ENCODE measurements at places on chromosomes 5 and 9.

DNA sequence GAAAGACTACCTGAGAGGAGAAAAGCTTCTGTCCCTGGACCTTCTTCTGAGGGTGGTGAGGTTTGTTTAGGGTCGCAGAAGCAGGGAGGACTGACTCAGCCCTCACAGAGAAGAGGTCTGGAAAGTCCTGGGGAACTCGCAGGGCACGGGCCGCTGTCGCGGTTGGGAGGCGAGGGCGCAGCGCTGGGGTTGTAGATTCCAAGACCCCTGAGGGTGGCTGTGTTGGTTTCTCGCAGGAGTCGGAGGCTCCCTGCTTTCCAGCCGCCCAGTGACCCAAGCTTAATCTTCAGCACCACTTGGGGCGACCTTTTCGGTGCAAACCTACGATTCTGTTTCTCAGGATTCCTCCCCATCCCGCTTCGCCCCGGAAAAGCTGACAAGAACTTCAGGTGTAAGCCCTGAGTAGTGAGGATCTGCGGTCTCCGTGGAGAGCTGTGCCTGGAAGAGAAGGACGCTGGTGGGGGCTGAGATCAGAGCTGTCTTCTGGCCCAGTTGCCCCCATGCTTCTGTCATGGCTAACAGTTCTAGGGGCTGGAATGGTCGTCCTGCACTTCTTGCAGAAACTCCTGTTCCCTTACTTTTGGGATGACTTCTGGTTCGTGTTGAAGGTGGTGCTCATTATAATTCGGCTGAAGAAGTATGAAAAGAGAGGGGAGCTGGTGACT, 482 bp downstream of the SLC27A6 start:
- DNase-seq = no peak

- no peak for DNase-seq
Observed at GRCh38 chr5:83000428-83000827, 76.8 kb downstream of the TMEM167A start.

GRCh38 chr5:178392931-178393394, 160.4 kb upstream of the PHYKPL start:
- DNase-seq = peak; percentile 96

DNA sequence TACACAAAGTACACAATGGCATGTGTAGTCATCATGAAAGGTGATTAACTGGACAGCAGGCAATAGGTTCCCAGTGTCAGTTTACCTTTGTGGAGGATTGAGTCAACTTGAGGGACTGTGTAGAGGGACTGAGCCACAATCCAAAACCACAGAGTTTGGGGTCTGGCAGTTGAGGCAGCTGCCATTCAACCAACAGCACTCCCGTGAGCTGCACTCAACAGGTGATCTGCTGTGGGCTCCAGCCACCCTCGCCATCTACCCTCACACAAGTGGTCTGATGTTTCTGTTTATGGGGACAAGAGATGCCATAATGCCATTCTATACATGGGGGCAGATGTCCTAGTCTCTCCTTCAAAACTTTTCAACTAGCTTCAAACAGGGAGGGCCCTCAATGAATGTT, 2.9 kb upstream of the DELE1 start:
- DNase-seq = no peak

DNA sequence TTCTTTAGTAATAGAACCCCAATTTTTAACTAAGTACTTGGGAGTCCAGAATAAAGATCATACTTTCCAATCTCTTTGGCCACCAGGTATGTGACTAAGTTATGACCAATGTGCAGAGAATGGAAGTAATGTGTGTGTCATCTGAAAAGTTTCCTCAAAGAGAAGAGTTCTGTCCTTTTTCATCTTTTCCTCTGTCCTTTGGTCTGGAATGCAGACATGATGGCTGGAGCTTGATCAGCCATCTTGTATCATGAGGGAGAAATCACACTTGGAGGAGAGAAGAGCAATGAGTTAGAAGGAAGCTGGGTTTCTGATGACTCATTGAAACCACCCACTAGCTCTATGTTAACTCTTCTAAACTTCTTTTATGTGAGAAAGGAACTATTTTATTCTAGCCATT, 5.5 kb upstream of the CPEB4 start:
- DNase-seq = no peak

GRCh38 chr5:132257131-132258101, at the start of gene PDLIM4:
PDLIM4 (plus strand) TSS chr5:132257696; CDS start chr5:132257735, 39 bp downstream.
- no peak for DNase-seq

GRCh38 chr5:80070338-80071056, 35.3 kb downstream of the THBS4 start:
- DNase-seq = no peak

DNA sequence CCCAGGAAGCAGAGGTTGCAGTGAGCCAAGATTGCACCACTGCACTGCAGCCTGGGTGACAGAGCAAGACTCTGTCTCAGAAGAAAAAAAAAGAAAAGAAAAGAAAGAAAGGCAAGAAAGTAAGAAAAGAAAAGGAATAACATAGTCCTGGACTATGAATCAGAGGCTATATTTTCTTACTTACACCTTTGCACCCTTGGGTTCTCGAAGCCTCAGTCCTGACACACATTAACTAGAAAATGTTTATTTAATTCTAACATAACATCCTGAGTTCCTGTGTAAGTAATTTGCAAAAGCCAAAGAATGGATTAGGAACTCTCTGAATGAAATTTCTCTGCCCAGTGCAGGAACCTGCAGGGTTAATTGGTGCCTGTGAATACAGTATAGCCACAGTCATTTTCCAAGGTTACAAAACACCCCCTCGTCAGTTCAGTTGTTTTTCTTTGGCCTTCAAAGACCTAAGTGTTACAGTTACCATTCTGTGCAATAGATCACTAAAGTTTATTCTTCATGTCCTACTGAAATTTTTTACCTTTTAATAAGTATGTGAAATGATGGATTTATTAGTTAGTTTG, 147.6 kb downstream of the SV2C start:
- DNase-seq = no peak

DNA sequence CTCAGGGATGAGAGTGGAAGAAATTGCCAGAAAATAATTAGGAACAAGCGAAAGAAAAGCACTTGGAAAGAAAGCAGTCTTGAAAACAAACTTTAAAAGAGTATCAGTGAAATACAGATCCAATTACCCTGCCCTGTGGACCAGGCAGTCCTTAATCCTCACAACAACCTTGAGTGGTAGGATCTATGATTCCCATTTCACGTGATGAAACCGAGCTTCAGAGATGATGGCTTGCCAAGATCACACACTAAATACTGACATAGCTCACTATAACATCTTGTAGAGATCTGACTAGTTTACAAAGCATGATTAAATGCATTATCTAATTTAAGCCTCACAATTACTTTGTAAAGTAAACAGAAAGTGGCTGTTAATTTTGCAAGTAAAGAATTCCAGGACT, 55.5 kb upstream of the ABCA1 start:
- no peak for DNase-seq

- DNase-seq = no peak
Observed at GRCh38 chr9:106916466-106917235, 53.7 kb downstream of the ZNF462 start.

All from HL-60 (cell line).